ENCODE measurements at places on chromosomes 6 and 20.
A peak's percentile ranks its signal among the peaks of the same experiment; 100 is the strongest.

DNA sequence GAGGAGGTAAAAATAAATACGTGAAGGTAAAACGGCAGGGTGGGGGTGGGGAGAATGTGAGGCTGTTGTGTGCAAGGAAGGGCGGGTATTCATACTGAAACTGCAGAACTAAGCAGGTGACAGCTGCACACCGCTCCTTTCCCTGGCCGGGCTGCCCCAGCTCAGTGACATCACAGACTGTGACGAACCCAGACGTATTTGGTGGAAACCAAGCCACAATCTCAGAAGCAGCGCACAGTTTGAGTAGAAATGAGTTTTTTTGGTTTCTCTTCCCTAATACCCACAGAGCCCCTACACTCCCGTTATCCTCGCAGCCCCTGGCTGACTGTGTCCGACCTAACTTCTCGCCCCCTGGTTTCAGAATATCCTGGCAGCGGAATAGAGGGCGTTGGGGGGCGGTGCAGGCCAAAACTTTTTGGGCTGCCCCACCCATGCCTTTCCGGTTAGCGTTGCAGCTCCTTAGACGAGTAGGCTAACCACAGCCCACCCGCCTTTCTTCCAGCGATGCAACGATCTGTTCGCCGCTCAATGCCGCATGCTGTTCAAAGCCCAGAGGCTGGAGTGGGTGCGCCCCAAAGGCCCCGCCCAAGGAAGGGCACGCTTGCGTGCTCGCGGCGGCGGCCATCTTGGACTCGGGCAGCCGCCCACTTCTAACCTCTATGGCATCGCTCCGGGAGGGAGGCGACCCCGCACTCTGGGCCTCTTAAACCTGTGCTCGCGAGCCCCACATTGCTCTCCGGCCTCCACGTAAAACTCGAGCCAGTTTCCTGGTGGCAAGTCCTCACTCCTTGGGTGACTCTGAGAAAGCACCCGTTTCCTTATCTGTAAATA, 9.1 kb downstream of the BAK1 start:
- DNase-seq: peak; percentile 81

DNA sequence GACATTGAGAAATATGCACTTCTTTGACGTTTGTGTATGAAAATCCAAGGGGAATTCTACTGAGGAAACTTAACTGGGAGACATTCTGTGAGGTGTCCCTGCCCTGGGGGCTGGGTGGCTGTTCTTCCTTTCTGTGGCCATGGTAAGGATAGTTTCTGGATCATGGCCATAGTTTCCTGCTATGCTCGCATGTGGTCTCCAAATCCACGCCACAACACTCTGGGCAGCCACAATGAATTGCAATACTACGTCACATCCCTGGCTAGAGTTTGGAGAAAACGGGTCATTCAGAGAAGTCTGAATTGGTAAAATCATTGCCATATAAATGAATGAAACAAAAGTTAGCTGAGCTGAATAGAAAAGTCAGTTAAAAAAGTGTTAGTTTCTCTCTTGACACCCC, 230.6 kb downstream of the UTRN start:
- no peak for DNase-seq

DNA sequence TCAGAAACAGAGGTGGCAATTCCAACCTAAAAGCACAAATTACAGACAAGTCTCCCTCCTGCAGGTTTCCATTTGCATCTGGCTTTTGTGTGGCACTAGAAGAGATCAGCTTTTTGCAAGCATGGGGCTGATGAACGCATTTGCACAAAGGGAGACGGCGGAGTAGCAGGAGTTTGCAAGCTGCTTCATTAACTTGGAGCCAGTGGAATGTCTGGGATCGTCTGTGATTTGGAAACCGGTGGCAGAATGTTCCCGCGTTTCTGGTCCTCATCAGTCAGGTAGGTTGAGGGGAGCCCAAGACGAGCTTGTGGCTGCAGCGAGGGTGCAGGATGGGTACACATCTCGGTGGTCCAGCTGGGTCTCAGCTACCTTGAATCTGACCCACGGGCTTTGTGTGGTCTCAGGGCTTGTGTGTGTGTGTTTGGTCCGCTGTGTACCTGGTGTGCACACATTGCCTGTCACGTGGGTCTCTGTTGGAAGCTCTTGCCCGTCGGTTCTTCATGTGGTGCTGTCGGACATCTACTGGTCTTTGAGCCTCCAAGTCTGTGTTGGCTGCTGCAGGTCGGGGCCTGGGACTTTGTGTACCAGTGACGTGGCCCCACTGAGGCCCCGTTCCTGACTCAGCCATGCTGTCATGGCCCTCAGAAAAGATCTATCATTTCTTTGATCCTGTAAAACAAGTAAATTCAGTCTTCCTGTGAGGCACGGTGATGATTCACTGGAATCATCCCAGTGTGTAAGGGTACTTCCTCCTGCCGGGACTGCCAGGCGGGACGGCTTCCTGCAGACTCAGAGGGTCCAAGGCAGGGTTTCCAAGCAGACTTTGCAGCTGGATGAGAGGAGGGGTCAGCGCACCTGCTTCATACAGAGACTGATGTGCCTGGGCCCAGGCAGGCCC, 12.4 kb upstream of the MYT1 start:
- DNase-seq: no peak

GRCh38 chr20:34515484-34516246, 557 bp upstream of the DYNLRB1 start:
- peak; percentile 61 for DNase-seq

GRCh38 chr20:12130781-12131180, 213.1 kb downstream of the BTBD3 start:
- DNase-seq: no peak

DNA sequence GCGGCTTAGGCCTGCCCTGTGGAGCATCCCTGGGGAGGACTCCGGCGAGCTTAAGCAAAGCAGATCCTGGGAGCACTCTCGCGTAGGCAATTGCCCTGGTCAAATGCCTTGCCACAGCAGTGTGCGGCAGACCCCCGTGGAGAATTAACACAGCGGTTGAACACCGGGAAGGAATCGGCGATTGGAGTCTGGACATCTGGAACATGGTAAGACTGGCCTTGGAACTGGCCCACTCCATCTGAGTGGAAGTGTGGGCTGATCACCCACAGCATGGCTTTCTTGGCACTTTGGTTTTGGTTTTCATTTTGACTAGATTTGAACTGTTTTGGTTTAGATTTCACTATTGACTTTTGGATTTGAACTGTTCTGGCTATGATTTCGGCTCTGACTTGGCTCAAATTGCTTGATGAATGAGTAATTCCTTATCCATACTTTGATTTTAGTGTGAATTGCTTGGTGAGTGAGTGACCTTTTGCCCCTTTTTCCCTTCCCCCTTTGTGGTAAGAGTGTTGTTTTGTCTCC, 300.7 kb downstream of the RNGTT start:
- DNase-seq: no peak

- no peak for DNase-seq
Observed at GRCh38 chr6:37477191-37477590, 22.5 kb downstream of the CCDC167 start.

GRCh38 chr6:135987226-135987625, 135.7 kb downstream of the PDE7B start:
- DNase-seq: no peak

DNA sequence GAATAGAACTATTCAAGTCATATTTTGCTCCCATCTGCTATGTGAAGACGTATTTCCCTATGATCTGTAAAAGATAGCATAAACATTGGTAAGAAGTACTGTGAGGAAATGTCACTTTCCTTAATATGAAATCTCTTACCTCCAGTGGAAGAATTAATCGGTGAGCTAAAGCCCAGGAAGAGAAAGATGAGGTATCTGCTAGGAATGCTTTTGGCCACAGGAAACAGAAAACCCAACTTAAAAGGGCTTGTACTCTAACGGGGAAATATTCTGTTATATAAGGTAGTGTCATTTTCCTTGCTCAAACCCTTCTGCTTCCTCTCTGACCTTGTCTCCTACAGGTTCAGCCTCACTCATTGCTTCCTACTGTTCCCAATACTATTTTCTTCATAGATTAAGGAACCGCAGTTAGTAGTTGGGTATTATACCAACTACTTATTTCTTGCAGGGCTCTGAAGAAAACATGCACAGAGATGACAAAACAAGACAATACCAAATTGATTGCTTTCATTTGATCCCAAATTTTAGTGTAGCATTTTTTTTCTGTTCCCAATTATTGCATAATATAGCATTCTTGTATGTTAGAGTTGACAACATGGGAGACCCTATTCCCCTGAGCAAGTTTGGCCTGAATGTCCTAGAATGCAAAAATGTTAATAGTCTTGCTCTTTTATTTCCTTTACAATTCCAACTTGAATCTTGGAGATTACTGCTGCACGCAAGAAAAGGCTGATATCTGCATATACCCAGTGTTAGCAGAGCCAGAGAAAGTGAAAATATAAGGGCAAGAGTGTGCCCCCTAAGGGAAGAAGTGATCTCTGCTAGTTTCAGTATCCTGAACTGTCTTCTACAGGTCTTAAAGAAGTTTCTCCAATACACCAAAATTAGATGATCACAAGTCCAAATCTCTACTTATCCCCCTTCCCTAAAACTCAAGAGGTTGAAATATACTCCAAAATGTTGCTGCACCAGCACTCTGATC, 65.3 kb downstream of the AFG1L start:
- peak; percentile 24 for DNase-seq

GRCh38 chr6:14718861-14719260, 527.0 kb upstream of the JARID2 start:
- DNase-seq: no peak

GRCh38 chr6:51303338-51303737, 484.7 kb downstream of the TFAP2B start:
- DNase-seq: no peak

DNA sequence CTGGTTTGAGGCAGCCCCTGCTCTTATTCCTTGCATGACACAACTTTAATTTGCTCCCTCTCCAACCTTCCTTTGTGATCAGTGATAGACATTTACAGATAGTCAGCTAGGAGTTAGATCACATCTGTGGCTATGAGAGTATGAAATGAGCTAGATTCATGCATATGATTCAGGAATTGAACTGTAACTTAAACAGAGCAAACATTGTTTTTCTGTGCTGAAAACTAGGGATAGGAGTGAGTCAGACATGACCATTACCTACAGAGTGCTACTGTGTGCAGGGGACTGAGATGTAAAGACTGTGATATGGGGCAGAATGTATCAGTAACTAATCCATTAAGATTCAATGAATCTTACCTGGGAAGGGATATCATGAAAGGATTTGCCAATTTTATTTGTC, 279.4 kb upstream of the SPTLC3 start:
- no peak for DNase-seq

DNA sequence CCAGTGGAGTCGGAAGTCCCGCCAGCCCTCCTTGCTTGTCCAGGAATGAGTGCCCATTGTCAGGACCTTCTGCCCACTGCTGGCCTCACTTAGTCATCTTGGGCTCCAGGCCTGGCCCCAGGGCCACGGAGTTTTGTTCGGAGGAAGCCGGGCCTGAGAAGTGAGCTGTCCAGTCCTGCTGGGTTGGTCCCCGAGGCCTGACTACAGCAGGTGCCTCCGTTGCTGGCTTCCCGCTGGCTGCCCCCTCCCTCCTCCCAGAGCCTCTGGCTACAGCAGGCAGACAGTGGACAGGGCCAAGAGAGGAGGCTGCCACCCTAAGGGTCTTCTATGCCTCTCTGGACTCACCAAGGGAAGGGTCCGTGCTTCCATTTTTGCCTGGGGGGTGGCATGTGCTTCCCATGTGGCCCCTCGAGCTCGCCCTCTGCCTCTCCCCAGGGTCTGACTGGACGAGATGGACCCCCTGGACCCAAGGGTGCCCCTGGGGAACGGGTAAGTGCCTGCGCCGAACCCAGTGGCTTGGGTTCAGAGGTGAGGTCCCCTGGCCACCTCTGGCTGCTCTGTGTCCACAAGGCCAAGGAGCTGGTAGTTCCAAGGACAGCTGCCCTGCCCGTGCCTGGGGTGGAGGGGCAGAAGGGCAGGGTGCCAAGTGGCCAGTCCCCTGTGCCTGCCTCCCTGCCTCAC, 2.8 kb downstream of the COL9A3 start:
- DNase-seq: peak; percentile 76

DNA sequence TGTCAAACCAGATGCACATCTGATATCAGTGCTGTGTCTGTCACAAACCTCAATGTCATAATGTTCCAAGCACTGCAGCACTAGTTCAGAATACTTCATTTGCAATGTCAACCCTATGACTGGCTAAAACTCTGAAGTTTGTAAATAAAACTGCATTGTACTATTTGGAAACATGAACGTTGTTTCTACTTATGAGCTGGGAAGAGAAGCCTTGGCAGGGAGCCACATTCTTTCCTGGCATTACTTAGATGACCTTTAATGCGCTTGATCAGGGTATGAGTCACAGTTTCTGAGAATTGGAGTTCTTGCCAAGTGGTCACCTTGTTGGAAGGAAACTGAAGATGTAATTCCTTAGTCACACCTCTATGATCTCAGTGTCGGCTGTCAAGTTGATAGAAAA, 664.8 kb upstream of the MMS22L start:
- peak; percentile 11 for DNase-seq

GRCh38 chr6:36547646-36548400, 544 bp upstream of the STK38 start:
- DNase-seq: no peak

GRCh38 chr20:19832875-19833274, 74.8 kb downstream of the RIN2 start:
- no peak for DNase-seq

DNA sequence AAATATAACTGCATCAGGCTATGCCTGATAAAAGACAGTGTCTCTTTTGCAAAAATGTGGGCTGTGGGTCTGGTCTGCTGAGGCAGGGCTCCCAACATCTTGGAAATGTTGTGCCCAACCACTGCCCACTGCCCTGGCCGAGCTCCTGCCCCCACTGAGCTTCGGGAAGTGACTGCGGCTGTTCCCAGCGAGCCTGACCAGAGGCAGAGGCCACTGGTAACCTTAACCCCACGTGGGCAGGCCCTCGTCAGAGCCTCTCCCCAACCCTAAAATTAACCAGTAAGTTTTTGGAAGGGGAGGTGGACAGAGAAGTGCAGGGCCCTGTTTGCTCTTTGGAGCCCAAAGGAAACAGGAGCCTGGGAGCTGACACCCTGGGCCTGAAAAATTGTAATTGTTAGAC, 225.9 kb downstream of the MAFB start:
- no peak for DNase-seq

DNA sequence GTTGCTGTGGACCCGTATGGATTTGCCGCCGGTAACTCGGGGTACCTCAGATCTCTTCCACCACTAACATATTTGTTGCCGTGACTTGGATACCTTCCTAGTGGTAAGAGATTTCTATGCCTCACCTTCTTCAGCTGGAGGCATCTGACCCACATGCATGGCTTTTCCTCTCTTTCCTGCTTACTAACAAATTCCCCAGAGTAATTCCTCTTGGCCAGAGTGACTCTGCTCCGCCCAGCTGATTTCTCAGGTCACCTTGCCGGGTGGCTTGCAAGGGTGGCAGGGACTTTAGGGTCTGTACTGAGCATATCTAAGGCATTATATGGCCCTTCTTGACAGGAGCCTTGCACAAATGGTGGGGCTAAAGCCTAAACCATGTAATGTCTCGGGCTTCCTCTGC, 38.2 kb downstream of the FAM184A start:
- no peak for DNase-seq
